Motor neuron (in vitro differentiated cells): ENCODE measurements at places on chromosomes 11 and 22. TPM values are rescaled to one million over a fixed set of nuclear protein-coding genes. Genes with fewer than 3 reads are reported as not detected.

GRCh38 chr11:75938543-75938942, 123.5 kb downstream of the UVRAG start:
- peak; percentile 66 for ATAC-seq

The GRK3 gene
- total RNA-seq = 10.6 and 11.3 TPM in 2 replicates

The NAV2 gene
- total RNA-seq = 23.0 and 44.9 TPM in 2 replicates

The SLC6A5 gene
- total RNA-seq = 1.5 and 1.8 TPM in 2 replicates

DNA sequence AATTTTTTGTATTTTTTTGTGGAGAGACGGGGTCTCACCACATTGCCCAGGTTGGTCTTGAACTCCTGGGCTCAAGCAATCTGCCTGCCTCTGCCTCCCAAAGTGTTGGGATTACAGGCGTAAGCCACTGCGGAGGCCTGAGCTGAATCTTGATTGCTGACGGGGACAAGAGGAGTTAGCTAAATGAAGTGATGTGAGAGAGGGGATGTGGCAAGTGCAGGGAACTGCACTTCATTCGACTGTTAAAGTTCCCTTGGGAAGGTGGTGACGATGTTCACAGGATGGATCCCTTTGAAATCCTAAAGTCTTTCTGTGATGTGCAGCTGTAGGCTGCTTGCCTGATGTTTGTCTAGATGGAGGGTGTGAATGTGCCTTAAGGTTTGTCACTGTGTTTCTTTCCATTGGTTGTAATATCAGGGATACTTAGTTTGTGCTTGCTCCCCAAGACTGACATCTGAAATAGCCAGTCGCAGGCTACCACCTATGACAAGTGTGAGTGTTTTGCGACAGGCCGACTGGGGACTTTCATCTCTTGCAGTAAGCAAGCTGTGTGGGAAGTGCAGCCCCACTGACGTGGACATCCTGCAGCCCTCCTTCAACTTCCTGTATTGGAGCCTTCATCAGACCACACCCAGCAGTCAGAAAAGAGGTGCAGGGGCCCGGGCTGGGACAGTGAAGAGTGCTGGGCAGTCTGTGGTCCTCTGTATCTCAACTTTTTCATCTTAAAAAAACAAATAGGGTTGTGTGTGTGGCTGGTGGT, 19.6 kb upstream of the CCDC134 start:
- ATAC-seq = peak; percentile 65
